ENCODE measurements at places on chromosomes 5 and 9.

- DNase-seq = no peak
Observed at GRCh38 chr9:71765693-71766092, 2.6 kb downstream of the CEMIP2 start.

- peak; percentile 83 for DNase-seq
Observed at GRCh38 chr5:10283927-10284635, 23.6 kb downstream of the CMBL start.

DNA sequence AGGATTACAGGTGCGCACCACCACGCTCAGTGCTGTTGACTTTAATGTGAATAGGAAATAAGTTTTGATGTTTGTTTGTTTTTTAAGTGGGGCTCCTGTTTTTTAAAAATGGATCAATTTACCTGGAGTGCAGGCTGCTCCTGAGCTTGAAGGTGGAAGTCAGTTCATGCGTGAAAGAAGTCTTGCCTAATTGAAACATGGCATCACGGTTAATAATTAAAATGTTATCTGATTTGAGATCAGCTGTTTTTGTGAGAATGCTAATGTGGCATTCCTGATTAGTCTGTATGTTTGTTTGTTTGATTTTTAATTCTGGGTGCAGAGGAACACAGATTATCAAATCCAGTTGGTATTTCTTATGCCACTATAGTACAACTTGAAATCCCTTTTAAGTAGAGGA, 6.5 kb downstream of the SFXN1 start:
- DNase-seq = no peak

DNA sequence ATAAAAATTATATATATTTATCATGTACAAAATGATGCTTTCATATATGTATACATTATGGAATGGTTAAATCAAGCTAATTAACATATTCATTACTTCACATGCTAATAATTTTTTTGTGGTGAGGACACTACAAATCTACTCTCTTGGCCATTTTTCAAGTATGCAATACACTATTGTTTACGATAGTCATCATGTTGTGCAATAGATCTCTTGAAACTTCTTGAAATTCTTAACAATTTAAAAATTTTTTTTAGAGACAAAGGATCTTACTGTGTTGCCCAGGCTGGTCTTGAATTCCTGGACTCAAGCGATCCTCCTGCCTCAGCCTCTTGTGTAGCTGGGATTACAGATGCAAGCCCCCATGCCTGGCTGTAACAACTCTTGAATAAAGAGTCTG, 45.2 kb upstream of the SHOC1 start:
- DNase-seq = no peak

GRCh38 chr5:149930043-149930748, 14.4 kb downstream of the PDE6A start:
- no peak for DNase-seq

- DNase-seq = no peak
Observed at GRCh38 chr5:62312036-62312435, 6.0 kb downstream of the KIF2A start.

GRCh38 chr5:169650701-169651331, 13.7 kb downstream of the DOCK2 start:
- DNase-seq = no peak

Data from stimulated activated CD4-positive, alpha-beta T cell treated with anti-CD3 and anti-CD28 coated beads, Interleukin-2, amount 100 ng/mL, for 48 hours (primary cell).